ENCODE measurements at places on chromosomes 2 and 18.

DNA sequence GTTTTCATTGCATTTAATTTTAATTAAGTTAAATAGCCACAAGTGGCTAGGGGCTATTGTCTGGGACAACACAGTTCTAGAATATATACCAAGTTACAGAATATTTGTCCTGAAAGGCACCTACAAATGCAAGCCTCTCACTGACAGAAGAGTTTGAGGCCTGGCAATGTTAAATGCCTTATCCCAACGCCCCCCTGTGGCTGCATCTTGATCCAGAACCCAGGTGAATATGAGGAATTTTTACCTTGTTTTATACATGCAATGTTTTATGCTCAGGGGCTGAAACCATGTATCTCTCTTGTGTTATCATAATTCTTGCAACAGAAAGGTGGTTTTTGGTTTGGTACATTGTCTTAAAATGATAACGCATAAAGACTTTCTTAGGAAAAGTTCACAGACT lies 71.8 kb upstream of the SEC11C start:
- DNase-seq: no peak

DNA sequence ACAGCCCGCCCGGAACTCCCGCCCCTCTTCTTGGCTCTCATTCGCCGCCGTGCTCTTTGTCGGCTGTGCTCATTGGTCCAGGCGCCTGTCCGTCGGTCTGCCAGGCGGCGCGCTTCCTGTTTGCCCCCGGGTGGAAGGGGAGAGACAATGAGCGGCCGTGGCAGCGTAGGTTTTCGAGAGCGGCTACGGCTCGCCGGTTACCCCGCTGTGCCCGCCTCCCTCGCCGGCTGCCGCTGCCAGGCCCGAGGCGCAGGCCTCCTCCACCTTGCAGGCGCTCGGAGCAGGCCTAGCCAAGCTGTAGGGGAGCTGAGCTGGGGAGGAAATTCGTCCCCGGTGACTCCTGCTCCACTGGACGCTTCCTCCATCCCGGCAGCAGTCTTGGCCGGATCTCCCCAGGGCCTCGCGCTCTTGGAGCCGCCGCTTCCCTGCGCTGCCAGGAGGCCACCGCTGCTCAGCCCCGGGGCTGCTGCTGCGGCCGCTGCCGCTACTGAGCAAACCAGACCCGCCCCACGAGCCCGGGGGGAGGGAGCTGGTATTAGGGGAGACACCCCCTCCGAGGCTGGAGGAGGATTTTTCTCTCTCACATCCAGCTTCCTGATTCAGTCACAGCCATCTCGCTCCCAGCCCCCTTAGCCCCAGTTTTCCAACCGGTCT lies at the start of gene SP3:
TSS of gene SP3 (minus strand) at position 2 of the 654 bp plus-strand sequence. CDS start 202 bp downstream, outside the sequence.
- DNase-seq: peak; percentile 99

- no peak for DNase-seq
Measured at GRCh38 chr2:62660582-62661262, 44.8 kb upstream of the EHBP1 start.

GRCh38 chr2:219433666-219434467 lies 776 bp upstream of the SPEG start:
- no peak for DNase-seq

DNA sequence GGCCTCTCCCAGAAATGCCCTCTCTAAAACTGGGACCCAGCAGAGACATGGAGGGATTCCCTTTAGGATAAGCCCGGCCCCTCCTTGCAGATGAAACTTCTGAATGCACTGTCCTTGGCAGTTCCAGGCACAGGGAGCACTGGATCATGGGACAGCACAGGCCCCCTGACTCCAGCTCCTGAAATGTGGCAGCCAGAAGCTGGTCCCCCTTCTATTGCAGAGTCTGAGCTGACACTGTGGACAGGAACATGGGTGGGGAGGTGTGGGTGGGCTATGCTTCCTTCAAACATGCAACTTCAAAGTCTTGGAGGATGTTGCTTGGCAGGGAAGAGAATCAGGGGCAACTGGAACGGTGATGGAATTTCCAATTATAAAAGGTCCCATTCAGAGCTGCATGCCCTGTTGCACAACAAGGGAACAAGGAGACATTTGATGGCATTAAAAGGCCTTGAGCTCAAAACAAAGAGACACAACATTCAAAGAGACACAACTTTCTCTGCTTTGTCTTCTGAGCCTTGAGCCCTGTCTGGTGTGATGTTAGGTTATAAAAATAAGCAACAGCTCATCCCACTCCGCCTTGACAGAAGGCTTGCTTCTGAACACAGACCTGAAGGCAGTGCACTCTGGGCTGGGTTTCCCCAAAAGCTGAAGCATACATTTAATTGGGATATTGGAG lies 239.0 kb downstream of the OSR1 start:
- DNase-seq: no peak

DNA sequence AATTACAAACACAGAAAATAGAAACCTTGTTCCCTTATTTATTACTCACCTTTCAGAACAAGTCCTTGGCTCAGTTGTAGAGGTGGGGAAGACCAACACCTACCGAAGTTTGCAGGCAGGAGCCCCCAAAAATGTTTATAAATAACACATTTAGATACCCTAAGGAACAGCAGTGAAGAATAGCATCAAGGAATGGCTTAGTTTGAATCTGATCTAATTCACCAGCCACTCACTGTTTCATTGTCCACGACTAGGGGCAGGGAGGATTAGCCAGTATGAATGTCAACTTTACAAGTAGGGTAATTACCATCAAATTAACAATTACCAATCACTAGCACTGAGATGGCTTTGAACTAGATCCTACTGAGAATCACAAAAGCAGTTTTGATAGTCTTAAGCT lies 65.4 kb downstream of the PRPF40A start:
- no peak for DNase-seq

GRCh38 chr18:56565046-56565445 lies 73.3 kb downstream of the TXNL1 start:
- DNase-seq: peak; percentile 38

- peak; percentile 19 for DNase-seq
Measured at GRCh38 chr18:79382681-79383387, 12.9 kb upstream of the NFATC1 start.

- no peak for DNase-seq
Measured at GRCh38 chr18:49907346-49907929, 94.1 kb upstream of the ACAA2 start.

- no peak for DNase-seq
Measured at GRCh38 chr18:48955830-48956261, 5.1 kb upstream of the SMAD7 start.

DNA sequence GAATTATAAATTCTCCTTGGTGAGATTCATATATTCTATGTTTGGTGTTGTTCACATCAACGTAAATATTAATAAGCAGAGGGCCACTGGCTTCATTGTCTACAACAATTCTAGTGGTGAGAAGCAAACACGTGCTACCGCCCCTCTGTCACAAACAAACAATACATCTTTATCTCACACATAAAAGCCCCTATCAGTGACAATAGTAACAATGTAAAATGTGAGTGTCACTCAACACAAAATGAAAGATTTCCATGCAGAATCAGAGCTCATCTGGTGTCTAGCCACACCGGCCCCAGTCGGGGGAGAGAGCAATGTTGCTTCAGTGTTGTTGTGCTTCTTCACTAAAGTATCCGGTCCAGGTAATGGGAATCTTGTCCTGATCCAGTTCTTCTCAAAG lies 932.6 kb downstream of the SOCS6 start:
- DNase-seq: no peak

DNA sequence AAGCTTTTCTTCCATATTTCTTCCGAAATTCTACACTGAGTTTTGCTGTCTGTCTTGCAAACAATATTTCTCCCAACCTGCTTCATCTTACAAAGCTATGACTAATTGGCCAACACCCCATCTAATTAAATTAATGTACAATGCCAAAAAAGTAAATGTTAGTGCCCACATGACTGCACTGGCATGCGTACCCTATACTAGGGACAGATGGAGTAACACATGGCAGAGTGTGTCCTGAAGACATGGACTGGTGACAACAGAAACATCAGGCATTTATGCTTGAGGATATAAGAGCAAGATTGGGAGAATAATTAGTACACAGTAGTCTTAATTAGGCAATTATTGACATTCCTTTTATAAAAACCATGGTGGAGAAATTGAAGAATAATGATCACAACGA lies 66.8 kb downstream of the MREG start:
- DNase-seq: no peak

GRCh38 chr2:37529830-37530415 lies 141.5 kb downstream of the CDC42EP3 start:
- peak; percentile 49 for DNase-seq

DNA sequence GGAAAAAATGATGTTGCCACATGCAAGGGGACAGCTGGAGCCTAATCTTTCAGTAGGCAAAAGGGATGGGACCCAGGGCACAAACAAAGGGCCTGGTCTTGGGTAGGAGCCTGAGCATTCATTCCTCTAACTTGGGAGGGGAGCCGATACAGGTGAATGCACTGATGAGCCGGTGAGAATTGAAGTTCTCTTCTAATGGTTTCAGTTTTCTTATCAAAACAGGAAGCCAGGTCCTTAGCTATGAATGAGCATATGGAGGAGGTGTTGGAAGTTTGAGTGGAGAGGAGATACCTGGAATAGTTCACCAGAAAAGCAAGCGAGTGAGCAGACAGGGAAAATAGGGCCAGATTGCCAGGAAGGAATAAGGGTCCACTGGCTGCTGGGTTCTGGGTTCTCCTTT lies 10.1 kb downstream of the DPP4 start:
- DNase-seq: no peak

DNA sequence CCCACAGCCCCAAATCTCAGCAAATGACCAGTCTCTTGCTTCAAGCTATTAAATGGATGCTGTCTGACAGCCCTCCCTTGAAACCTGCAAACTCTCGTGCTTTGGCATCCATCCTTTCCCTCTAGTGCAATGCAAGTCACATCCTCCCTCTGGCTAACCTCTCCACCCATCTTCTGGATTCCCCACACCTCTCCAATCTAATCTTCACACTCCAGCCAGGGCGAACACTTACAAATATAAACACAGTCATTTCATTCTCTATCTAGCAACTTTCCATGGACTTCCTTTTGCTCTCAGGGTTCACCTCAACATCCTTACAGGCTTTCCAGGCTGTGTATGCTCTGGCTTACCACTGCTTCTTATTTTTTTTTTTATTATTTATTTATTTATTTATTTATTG lies 10.1 kb upstream of the NARS1 start:
- DNase-seq: no peak

DNA sequence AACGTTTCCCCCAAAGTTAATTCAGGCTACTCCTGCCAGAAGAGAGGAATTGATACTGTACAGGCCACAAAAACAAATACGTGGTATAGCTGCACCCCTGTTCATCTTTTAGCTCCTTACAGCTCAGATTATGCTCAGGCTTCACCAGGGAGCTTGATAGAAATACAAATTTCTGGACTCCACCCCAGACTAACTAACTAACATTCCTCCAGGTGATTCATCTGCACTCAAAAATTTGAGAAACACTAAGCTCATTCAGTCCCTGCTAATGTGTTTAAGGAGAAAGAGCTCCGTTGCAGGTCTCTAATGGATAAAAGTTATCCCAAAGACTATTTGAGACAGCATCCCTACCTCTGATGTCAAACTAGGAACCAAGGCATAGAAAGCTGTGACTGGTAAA lies 36.8 kb upstream of the UNC80 start:
- DNase-seq: no peak

DNA sequence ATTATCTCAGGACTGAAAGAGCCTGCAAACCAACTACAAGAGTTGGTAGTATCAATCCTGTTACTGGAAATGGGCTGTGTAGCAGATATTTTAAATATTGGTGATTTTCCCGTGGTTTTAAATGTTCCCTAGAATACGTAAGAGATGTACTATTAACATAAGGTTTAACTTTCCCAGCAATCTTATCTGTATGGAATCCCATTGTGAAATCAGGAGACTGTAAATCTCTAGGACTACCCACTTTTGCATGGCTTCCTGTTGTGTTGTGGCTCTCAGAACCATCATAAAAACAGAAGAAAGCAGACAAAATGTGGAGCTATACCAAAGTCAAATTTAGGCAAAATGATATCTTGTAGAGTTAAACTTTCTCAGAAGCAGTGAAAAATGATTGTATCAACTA lies 641.5 kb upstream of the SETBP1 start:
- DNase-seq: no peak

DNA sequence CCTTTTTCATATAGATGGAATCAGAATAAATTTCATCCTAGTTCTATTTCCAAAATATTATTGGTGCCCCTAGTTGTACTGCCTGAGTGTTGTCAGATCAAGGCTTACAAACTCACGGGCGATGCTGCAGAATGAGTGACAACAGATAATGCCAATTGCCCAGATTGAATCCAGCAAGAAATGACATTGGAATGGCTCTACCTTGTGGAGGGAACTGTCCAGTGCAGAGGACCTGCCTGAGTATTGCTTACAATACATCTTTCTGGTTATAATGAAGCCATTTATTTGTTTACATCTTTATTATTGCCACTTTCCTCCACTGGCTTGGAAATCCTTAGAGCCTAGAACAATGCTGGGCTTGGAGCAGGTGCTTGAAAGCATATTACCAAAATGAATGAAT lies 7.8 kb upstream of the IL1R2 start:
- DNase-seq: no peak

DNA sequence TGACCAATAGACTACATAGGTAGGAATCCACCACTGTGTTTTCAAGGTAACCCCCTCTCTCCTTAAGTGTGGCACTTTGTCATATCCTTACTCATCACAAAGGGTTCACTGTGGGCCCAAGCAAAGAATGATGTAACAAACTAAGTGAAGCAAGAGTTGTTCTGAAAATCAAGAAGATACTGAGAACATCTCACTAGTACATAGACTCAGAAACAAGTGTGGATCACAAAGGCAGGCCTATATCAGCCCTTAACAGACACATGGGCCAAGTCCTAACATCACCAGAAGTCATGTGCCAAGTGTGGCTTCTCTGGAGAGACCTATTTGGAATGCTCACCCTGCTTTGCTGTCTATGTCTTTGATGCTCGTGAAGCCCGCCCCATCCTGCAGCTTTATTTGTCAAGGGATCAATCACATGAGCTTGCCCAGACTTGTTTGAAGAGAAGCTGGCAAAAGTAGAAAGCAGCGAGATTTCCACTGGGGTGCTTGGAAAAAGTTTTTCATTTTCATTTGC lies 131.2 kb upstream of the TTC39C start:
- peak; percentile 27 for DNase-seq

- peak; percentile 56 for DNase-seq
Measured at GRCh38 chr18:69401226-69401971, 711 bp downstream of the DOK6 start.

GRCh38 chr2:240423788-240424191 lies 11.7 kb upstream of the GPC1 start:
- DNase-seq: no peak

GRCh38 chr2:238087211-238087610 lies 12.9 kb upstream of the ESPNL start:
- no peak for DNase-seq

DNA sequence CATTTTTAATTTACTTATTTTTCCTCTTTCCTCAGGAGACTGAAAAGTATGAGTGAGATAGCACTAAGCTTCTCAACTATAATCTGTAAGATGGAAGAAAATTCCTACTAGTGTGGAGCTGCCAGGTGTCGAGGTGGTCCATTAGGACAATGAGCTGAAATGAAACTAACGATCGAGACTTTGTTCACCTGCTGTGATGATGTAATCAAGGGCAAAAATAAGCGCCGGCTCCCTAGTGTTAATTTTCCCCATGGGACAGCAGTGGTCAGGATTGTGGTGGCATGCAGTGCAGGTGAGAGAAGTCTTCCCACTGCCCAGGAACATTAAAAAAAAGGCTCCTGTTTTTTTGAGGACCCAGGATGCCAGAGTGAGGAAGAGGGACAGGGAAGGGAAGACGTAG lies 859.1 kb upstream of the GCFC2 start:
- no peak for DNase-seq

GRCh38 chr2:143524559-143525401 lies 395.6 kb downstream of the ARHGAP15 start:
- peak; percentile 41 for DNase-seq
